ENCODE measurements at places on chromosomes 4 and X.
A peak's percentile ranks its signal among the peaks of the same experiment; 100 is the strongest.

DNA sequence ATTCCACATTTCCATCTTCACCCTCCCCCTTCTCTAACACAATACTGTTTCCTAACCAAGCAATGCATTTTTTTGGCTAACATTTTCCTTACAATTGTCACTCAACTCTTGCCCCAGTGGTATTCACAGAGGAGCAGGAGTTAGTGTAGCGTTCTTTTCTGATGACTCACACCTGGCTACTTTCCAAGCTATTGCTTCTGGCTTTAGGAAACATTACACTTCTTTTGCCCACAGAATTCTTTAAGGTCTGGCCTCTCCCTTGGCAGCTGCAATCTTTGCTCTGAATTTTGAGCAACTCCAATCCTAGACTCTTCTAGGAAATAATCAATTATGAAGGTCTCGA, 27.5 kb upstream of the PDGFC start:
- DNase-seq = no peak

GRCh38 chrX:154037754-154038153, 18.1 kb upstream of the IRAK1 start:
- no peak for DNase-seq

- no peak for DNase-seq
Observed at GRCh38 chr4:41256740-41257256, at the start of gene UCHL1. UCHL1 (plus strand) TSS chr4:41256928; CDS start chr4:41256977, 49 bp downstream.

- DNase-seq = no peak
Observed at GRCh38 chr4:19752599-19752998, 499.1 kb upstream of the SLIT2 start.

DNA sequence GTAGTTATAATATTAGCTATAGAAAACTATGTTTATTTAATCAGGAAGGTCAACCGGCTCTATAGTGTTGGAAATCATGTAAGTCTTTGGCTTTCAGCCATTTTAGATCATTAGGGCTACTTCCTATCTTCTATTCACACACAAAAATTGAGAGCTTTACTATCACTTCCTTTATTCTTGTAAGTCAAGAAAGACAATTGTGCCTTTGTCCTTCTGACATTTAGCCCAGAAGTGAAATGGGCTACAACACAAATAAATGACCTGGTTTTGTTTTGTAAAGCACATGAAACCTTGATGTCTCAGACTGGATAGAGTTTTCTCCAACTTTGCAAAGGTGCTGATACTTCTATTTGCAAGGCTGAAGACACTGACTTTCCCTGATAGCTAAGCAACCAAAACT, 122.4 kb upstream of the ACSL4 start:
- no peak for DNase-seq

DNA sequence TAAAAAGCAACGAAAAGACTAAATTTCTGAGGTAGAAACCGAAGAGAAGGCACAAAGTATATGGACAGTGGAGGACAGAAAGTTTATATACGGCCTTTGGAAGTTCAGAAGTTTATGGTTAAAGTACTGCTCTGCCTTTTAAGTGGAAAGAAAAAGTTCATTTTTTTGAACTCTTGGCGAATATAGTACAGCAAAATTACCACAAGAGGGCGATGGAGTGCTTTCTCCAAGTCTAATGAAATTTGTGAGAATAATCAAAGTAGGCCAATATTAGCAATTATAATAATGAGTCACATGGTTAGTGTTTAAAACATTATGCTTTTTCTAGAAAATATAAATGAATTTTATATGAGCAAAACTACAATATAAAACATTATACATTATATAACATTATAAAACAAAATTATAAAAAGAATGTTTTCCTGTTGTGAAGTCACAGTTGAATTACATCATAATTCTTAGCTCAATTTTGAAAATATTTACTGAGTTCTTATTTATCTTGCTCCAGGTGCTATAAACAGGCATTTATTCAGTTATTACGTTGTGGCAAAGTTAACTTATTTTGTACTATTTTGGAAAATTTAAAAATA, 136.2 kb upstream of the BMPR1B start:
- DNase-seq = peak; percentile 3

DNA sequence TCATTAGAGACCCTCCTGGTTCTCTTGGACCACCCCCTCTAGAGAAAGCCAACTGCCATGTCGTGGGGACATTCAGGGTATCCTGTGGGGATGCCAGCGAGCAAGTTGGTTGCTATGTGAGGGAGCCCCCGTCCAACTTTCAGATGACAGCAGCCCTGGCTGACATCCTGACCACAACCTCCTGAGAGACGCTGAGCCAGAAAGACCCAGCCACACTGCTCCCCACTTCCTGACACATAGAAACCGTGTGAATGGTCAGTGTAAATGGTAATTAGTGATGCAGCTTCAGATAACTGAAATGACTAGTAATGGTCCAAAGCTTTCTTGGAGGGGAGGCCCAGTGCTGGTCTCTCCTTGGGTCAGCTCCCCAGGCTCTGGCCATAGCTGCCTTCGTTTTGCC, 10.8 kb downstream of the CLCN4 start:
- DNase-seq = no peak

DNA sequence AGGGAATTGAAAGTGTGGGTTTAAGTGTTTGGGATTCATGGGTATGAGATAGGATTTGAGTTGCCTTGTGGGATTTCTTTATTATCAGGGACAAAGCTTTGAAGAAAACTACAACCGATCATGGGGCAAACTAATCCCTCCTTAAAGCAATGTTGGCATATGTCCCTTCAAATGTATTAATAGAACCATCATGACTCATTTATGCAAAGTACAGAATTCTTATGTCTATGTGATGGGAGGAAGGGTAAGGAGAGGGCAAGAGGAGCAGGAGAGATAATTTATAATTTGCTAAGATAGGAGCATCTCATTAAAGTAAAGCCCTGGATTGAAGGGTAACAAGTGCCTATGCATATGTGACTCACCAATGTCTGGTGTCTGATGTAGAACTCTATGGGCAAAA, 94.2 kb downstream of the PHEX start:
- DNase-seq = no peak

GRCh38 chr4:168390041-168390440, 71.5 kb upstream of the DDX60 start:
- DNase-seq = no peak

DNA sequence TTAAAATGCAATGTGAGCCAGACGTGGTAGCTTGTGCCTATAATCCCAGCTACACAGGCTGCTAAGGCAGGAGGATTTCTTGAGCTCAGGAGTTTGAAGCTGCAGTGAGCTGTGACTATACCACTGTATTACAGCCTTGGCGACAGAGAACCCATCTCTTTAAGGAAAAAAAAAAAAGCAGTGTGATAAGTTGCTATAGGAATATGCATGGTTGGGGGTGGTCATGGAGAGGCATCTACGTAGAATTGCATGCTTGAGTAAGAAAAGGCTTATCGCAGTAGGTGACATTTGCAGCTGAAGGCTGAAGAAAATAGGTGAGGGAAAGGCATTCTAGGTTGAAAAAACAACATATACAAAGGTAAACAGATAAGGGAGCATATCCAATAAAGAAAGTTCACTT, 4.1 kb downstream of the DIAPH2 start:
- no peak for DNase-seq

GRCh38 chr4:113750734-113751133, 10.8 kb downstream of the CAMK2D start:
- no peak for DNase-seq

DNA sequence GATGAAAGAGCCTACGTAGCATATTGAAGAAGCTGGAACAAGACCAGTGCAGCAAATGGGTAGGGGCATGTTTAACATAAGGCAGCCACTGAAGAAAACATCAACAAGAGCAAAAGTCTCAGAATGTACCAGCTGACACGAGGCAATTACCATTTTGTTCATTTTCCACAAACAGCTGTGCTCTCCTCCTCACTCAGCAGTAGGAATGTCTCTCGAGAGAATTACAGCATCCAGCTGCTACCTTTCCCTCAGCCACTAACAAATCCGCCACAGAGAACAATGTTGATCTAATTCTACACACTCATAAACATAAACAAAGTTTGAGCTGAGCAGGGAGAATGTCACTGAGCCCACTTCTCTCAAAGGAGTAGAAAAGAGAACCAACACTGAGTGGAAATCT, 68.0 kb downstream of the OPHN1 start:
- no peak for DNase-seq

- no peak for DNase-seq
Observed at GRCh38 chr4:3351997-3352396, 59.2 kb downstream of the RGS12 start.

- DNase-seq = no peak
Observed at GRCh38 chrX:108177351-108178142, 86.0 kb downstream of the ATG4A start.

GRCh38 chrX:70455366-70456202, 10.9 kb downstream of the DLG3 start:
- no peak for DNase-seq

GRCh38 chrX:48540028-48540375, 488 bp downstream of the TBC1D25 start:
- DNase-seq = peak; percentile 37

GRCh38 chr4:681736-682451, 7.1 kb downstream of the SLC49A3 start:
- DNase-seq = no peak

DNA sequence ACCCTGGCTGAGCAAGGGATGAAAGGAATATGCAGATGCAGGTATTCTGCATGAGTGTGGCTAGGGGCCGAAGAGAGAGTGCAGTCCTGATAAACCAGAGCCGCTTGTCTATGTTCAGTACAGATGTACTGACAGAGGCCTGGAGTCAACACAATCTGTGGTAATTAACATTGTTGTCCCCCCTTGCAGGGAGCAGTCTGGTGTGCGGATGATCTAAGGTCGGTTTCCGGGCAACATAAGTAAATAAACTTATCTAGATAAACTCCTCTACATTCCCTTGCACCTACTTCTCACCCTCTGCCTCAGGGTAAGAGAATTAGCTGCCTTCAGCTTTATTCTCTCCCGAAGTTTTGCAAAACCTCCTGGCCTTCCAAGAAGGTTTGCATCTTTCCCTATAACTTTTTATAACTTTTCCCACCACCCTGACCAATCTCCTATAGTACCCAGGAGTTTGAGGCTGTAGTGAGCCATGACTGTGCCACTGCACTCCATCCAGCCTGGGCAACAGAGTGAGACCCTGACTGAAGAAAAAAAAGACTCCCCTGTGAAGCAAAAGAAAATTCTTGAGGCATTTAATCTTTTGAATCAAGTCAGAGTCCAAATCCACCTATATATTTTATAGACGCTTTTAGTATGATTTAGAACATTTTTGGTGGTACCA, 26.6 kb downstream of the SNX25 start:
- no peak for DNase-seq

DNA sequence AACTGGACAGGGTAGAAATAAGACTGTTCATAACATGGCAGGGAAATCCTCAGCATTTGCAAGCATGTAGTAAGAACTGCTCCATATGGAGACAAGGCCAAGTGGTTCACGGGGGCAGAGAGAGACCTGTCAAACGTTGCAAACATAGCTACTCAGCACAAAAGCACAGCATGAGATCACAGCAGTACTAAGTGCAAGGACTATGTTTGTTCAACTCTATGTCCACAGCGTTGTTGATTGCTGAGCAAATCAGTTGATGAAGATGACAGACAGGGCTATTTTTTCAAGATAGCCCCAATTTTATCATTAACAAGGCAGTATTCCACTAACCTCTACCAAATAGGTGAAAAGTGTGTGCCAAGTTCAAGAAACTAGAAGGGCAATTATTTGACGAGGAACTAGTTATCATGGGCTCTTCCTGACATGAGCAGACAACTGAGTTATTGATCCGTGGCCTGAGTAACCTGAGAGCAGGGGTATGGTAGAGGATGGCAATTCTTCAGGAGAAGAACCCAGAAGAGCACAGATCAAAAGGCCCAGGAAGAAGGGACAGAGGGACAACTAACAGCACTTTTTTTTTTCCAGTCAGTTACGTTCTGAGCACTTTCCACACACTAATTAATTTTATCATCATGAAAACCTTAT, 57.4 kb downstream of the SPOCK3 start:
- no peak for DNase-seq

DNA sequence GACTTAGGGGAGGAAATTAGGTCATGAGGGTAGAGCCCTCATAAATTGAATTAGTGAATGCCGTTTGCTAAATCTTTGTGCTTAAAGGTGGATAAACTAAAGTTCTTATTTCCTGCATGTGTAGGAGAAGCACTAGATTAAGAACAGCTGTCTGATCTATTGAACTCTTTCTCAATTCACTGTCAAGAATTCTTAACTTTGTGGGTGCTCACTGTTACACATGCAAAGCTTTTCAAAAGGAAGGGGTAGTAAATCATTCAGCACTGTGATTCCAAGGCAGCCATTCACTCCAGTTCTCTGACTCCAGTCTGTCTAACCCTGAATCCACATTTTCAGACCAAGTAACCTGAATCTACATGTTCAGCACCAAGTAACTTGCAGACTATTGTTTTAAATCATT, 1520.1 kb downstream of the PCDH18 start:
- no peak for DNase-seq

- no peak for DNase-seq
Observed at GRCh38 chr4:111214371-111214770, 591.5 kb upstream of the PITX2 start.

GRCh38 chr4:20180509-20180908, 71.2 kb upstream of the SLIT2 start:
- DNase-seq = no peak

GRCh38 chr4:53055716-53056403, 193.7 kb downstream of the RASL11B start:
- DNase-seq = no peak

- no peak for DNase-seq
Observed at GRCh38 chr4:76960014-76960413, 10.5 kb downstream of the SEPTIN11 start.

GRCh38 chr4:175386776-175387507, 425.1 kb downstream of the GPM6A start:
- no peak for DNase-seq

- no peak for DNase-seq
Observed at GRCh38 chr4:5477613-5478012, 230.7 kb downstream of the EVC2 start.

- DNase-seq = no peak
Observed at GRCh38 chr4:121077496-121077895, 5.2 kb upstream of the NDNF start.

GRCh38 chrX:103344606-103345005, 11.7 kb upstream of the TCEAL9 start:
- DNase-seq = no peak

Measured in stimulated activated CD4-positive, alpha-beta T cell treated with anti-CD3 and anti-CD28 coated beads, Interleukin-1b, Interleukin-23, amount 100 ng/mL, for 4 hours (primary cell).